ENCODE measurements at places on chromosomes 2 and 18.

GRCh38 chr2:234952270-234953115 is 676 bp downstream of the SH3BP4 start:
- no peak for DNase-seq

GRCh38 chr2:227326783-227327182 is 1.7 kb downstream of the MFF start:
- no peak for DNase-seq

GRCh38 chr2:238473523-238473922 is 46.8 kb downstream of the ASB1 start:
- DNase-seq, result no peak

GRCh38 chr2:11571170-11571569 is 37.3 kb downstream of the GREB1 start:
- no peak for DNase-seq

GRCh38 chr2:46163804-46164528 is 133.2 kb upstream of the EPAS1 start:
- no peak for DNase-seq

DNA sequence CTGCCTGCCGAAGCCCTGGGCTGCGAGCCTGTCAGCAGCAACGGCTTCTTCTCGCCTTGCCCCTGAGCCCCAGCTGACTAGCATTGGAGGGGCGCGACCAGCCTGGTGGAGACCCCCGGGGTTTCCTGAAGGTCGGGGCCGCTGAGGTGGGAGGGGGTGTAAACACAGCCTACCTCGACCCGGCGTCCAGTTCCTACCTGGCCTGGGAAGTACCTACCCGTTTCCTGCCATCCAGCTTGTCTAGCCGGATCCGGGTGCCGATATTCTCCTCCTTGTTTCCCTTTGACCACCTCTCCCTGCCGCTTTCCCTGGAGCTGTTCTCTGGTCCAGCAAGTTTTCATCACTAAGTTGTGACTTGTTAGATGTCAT is 511 bp downstream of the MOB4 start:
- no peak for DNase-seq
